A549 treated with Mapracorat at 1 μM for 4 hours (cell line): ENCODE measurements at places on chromosomes 16 and 17. TPM values are rescaled to one million over a fixed set of nuclear protein-coding genes. Genes with fewer than 3 reads are reported as not detected.

Gene RPH3AL
- total RNA-seq, result 27.6 to 33.0 TPM (median 31.1 TPM) in 5 replicates

Gene ZFHX3
- 7.4 to 9.9 TPM (median 9.0 TPM) in 5 replicates for total RNA-seq

Gene KRTAP9-4
- total RNA-seq, result not detected in 5 replicates

Gene ALOXE3
- 6.5 to 9.5 TPM (median 6.9 TPM) in 5 replicates for total RNA-seq

Gene LRRC37A
- total RNA-seq, result 0.79 to 1.1 TPM (median 0.91 TPM) in 5 replicates

Gene LLGL1
- 10.8 to 16.8 TPM (median 16.2 TPM) in 5 replicates for total RNA-seq
